H1 (cell line): ENCODE measurements at places on chromosomes 12 and 14.
A peak's percentile ranks its signal among the peaks of the same experiment; 100 is the strongest.

DNA sequence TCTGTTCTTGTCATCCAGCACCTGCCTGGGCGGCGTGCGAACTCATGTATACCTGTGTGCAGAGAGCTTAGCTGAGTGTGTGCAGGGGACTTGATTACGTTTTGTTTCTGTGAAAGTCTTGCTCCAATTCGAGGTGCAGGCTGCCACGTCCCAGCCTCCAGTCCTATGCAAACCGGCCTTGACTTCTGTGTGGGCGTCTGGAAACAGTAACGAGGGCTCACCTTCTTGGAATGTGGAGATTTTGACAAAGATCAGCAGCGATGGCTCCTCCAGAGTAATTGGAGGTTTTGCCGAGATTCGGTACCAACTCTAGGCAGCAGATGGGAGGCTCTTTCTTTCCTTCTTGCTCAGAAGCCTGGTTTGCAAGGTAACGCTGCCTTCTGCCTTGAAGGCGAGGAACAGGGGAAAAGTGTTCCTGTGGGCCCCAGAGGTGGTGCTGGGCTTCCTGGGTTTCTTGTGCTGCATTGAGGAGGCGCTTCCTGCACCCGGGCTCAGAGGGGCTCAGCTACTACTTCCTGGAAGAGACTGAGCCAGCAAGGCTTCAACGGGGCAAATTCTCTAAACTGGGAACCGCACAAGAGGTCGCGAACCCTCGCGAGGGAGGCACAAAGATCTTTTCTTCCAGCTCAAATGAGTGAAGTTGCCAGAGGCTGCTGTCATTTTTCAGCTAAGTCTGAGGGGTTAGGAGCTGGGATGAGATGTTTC is 249.0 kb downstream of the AACS start:
- no peak for DNase-seq

GRCh38 chr14:91173221-91173670 is 59.4 kb downstream of the DGLUCY start:
- peak; percentile 63 for DNase-seq

DNA sequence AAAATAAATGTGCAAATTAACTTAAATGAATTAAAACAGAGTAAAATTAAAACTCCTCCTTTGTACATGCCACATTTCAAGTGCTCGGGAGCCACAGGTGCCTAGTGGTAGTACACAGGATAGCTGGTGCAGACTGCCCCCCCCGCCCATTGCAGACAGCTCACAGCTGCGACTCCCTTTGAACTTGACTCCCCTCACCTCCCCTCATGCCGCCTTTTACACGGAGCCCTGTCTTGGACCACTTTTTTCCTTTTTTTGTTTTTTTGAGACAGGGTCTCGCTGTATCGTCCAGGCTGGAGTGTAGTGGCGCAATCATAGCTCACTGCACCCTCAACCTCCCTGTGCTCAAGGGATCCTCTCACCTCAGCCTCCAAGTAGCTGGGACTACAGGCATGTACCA is 11.5 kb downstream of the SETD1B start:
- no peak for DNase-seq

DNA sequence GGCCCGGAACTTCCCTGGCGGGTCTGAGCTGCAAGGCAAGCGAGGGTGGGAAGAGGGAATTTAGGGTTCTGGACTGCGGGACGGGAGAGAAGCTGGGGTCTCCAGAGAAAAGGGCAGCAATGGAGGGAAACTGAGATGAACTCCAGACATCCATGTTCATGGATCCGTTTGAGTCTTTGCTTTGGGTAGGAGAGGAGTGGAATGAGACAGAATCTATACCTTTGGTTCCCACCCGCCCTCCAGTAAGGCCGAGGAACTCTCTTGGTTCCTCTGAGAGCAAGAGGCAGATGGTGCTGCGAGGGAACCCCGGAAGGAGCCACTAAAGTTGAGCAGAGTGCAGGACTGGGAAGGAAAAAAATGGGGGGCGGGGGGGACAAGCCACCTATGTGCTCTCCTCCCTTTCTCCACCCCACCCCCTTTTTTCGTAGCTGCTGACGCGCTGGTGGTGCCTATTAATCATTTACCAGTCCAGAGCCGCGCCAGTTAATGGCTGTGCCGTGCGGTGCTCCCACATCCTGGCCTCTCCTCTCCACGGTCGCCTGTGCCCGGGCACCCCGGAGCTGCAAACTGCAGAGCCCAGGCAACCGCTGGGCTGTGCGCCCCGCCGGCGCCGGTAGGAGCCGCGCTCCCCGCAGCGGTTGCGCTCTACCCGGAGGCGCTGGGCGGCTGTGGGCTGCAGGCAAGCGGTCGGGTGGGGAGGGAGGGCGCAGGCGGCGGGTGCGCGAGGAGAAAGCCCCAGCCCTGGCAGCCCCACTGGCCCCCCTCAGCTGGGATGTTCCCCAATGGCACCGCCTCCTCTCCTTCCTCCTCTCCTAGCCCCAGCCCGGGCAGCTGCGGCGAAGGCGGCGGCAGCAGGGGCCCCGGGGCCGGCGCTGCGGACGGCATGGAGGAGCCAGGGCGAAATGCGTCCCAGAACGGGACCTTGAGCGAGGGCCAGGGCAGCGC is 1.2 kb downstream of the SSTR1 start:
- DNase-seq = no peak

DNA sequence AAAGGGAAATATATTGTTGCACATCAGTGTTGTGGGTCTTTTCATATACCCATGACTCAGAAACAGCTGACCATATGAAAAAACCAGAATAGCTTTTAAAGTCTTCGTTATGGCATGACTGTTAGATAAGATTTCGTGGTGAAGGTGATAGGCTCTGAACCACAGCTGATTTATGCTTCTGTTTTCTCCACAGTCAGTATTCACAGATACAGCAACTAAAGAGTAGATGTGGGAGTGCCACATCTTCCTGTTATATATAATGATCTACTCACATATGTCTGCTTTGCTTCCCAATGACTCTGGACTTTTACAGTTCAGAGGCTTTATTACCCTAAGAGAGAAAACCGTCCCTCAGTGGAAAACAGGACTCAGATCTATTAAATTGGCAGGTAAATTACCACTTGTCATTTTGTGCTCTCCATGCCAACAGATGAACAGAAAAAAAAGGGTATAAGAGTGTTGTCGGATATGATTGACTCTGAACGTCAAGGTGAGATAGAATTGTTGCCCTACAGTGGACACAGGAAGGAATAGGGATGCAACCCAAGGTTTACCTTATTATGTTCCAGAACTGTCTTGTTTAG is 1037.1 kb downstream of the GALC start:
- no peak for DNase-seq

DNA sequence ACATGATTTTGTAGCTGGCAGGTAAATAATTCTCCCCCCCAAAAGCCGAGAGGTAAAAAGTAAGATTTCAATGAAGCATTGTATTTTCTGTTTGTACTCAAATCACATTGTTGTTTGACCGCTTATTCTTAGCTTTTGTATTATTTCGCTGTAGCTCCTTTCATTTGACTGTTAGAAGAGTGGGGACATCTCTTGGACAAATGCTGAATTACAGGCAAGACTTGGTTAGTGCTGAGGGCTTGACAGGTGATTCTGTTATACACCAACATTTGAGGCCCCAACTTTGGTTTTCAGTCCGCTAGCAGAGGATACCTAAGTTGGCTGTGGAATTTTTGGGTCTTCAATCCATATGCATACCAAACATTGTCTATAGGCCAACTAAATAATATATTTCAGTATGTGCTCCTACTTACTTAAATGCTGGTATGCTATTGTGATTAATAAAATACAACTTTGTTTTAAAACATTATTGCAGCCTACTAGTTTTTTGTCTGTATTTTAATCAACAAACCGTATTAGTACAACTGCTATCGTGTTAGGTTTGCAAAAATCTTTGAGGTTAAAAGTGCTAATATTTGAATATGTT is 102.2 kb downstream of the ERC1 start:
- no peak for DNase-seq

DNA sequence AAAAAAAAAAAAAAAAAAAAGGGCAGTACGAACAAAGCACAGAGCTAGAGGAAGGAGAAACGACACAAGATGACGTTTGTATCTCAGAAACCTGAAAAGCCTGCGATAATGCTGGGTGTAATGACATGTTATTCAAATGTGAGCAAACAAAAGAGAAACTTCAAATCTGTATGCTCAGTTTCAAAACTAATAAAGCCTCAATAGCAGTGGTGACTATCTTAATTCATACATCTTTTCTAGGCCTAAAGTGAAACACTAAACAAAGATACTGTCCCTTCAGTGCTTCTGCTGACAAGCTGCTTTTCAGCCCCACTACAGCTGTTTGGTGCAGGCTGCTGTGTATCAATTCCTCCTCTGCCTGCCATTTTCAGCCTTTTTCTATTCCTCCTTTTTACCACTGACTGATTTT is 15.8 kb downstream of the ITPR2 start:
- no peak for DNase-seq

DNA sequence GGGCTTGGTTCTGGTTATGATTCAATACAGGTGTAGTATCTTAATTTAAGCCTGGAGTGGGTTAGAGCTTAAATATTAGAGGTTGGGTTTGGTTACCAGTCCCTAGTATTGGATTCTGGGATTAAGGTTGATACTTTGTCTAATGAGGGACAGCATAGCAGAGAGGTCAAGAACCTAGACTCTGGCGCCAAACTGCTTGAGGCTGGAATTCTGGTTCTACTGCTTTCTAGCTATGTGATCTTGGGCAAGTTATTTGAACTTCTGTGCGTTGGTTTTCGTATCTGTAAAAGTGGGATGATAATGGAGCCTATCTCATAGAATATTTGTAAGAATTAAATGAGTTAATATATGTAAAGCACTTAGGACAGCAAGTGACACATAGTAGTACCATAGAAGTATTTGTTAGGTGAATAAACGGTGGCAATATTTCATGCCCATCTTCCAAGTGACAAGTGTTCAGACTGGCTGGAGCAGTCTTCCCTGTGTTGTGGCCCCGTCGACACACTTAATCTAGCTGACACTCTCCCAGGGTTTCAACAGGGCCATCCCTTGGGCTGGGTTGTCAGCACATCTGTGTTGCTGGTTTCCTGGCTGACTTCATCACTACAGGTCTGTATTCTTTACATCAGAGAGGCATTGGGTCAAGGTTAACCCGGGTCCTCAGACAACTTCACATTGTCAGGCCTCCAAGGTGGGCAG is 3.0 kb downstream of the ENDOU start:
- no peak for DNase-seq

GRCh38 chr14:33492491-33492890 is 458.4 kb downstream of the EGLN3 start:
- no peak for DNase-seq

DNA sequence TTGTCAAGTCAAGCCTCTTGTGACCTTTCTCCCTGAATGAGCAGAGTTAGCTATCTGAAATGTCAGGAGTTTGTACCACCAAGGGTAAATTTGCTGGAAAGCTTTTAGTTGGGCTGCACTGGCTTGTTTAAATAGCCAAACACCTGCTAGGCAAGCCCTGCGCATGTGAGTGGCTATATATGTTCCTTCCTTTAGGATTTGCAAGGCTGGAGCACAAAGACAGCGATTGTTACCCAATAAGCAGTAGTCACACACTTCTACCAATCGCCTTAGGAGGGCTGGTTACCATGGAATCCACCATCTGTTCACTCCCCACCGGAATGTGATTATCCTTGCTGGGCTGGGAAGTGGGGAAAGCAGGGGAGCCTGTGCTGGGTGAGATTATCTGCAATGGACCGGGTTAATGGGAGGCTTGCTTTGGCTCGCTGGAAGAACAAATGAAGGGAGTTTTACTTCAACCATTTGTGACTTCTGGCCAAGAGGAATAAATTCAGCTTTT is 102.5 kb downstream of the FGD4 start:
- DNase-seq = peak; percentile 69

- no peak for DNase-seq
Measured at GRCh38 chr14:95039259-95039992, 117.9 kb downstream of the DICER1 start.

GRCh38 chr12:64609536-64610078 is 688 bp upstream of the RASSF3 start:
- DNase-seq = no peak

GRCh38 chr12:130461839-130462557 is 124.3 kb downstream of the PIWIL1 start:
- DNase-seq = no peak

DNA sequence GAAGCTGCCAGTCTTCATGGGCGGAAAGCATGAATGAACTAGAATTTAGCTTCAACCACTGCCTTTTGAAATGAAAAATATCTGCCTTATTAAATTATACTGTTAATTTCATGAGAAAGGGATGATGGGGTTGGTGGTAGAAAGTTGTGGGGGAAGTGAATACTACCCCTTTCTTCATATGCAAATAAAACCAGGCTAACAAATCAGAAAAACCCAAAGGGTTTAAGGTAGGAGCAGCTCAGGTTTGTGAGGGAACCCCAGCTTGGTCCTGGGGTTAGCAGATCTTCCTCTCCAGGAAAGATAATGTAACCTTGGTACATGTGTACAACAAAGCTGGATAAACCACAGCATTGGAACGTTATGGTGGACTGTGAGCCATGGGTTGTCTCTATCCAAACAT is 84.0 kb downstream of the PPP2R5C start:
- DNase-seq = no peak

GRCh38 chr14:98963610-98964009 is 308.4 kb downstream of the BCL11B start:
- no peak for DNase-seq

GRCh38 chr12:115032521-115032920 is 348.5 kb upstream of the TBX3 start:
- no peak for DNase-seq

DNA sequence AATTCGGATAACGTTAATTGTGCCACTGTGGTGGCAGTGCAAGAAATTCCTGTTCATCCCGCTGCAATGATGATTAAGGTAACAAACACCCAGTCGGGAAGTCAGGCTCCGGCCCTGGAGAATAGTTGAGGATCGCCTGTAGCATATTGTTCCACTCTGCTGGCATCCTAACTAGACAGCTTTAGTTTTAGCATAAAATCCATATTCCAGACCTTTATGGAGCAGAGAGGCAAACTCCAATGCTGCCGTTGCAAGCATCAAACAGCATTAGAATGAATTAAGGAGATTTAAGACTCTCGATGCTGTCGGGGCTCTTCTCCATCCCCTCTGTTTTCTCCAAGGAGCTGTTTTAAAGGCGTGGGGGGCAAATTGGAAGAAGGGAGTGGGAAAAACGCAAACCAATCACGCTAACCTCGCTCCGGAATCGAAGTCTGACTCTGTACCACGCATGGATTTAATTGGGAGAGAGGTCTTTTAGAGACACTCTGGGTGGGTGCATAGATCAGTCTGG is 660.4 kb downstream of the VRK1 start:
- DNase-seq = no peak

- no peak for DNase-seq
Measured at GRCh38 chr14:21426692-21427091, 29.2 kb downstream of the CHD8 start.

DNA sequence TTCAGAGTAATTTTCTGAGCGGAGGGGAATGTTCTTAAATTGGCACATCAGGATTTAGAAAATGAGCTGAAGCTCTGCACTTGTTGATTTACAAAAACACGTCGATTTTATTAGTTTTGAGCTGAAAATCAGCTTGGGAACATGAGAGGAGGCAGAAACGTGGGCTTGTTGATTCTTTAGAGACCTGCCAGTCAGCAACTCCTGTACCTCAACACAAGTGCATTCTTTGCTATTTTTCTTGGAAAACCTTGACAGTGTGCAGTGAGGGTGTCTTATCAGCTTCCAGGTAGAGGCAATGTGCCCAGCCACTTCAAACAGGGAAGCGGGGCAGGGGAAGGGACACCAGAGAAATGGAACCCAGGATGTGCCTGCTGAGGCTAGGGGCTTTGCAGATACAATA is 102.8 kb upstream of the COCH start:
- DNase-seq = no peak
